ENCODE measurements at places on chromosomes 5 and 9.

GRCh38 chr5:54740141-54740540, 222.6 kb downstream of the SNX18 start:
- DNase-seq, result no peak

DNA sequence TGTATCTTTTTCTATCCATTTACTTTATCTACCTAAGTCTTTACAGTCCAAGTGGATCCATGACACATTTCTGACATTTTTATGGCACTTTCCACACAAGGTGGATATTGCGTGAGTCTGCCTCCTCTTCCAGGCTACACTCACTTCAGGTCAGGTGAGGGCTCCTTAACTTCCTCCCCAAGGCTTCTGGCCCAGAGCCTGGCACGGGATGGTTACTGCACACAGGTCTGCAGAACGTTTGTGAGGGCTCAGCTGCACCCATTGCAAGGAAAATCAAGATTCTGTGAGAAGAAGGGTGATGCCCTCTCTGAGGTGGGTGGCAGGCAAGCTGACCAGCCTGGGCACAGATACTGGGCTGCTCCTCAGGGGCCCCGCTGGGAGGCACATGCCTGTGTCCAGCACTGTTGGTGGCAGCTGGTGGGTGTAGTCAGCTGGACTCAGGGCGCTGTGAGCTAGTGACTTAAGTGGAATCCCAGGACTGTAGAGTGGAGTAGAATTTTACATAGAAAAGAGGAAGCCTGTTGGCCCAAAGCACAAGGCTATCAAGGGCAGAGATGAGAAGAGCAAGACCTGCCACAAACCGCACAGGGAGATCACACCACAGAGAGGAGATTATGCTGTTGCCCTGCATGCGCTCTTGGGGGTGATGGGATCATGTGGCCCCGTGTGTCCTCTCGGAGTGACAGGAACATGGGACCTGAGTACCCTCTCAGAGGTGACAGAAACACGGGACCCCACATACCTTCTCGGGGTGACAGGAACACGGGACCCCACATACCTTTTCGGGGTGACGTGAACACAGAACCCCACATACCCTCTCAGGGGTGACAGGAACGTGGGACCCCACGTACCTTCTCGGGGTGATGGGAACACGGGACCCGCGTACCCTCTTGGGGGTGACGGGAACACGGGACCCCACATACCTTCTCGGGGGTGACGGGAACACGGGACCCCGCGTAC, 21.3 kb downstream of the AHRR start:
- DNase-seq, result no peak

DNA sequence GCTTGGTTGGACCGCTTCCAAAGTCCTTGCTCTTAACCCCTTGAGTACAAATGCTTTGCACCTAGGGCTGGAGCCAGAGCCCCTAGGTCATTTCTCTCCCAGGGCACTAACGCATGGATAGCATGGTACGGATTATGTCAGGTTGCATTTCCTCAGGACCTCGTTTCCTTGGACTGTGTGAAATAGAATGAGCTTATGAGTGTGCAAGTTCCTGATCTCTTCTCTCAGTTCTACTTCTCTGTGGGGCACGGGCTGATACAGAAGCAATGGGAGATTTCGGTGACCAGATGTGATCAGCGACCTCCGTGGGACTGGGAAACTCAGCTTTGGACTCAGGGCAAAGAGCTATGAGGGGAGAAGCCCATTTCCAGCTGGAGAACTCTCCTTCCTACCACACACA, 14.2 kb downstream of the SPARC start:
- no peak for DNase-seq

- no peak for DNase-seq
Measured at GRCh38 chr9:72424131-72424530, 59.1 kb upstream of the ZFAND5 start.

- no peak for DNase-seq
Measured at GRCh38 chr9:137076636-137077009, 694 bp upstream of the UAP1L1 start.

- DNase-seq, result no peak
Measured at GRCh38 chr5:180095545-180095944, 24.0 kb upstream of the RNF130 start.

DNA sequence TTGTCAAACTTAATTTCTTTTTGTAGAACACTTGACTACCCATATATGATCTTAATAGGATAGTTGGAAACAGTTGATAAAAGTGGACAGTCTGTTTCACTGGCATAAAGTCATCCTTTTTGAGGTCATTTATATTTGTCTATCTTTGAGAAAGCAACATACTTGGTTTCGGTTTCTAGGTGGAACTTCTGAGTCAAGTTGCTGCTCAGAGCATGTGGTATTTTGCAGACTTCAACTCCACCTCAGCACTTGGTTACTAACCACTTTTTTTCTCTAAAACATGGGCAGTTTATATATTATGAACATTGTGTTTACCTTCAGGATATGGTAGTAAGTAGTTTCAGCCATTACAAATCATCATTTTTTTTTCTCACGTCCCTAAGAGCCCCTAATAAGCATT, 1749.0 kb upstream of the C9orf72 start:
- DNase-seq, result no peak

DNA sequence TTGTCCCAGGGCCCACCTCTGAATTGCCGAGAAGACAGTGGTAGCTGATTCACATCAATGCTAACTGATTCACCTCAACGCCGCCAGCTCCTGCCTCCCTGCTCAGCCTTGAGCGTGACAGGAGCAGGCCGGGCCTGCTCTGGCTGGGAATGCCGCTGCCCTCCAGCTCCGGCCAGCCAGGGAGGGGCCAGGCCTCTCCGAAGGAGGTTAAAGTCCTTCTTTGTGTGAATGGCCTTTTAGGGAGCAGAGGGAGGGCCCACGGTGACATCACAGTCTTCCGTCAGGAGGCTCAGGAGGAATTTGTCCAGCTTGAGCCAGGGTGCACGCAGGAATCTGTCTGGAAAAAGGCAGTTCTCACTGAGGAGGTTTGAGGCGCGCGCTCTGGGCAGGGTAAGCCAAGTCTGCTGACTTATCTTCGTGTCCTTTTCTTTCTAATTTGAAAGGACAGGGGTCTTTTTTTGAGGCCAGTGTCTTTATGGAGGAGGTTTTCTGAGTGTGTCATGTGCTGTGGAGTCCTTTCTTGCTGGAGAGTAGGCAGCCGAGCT, 82.7 kb downstream of the C9orf152 start:
- DNase-seq, result no peak

DNA sequence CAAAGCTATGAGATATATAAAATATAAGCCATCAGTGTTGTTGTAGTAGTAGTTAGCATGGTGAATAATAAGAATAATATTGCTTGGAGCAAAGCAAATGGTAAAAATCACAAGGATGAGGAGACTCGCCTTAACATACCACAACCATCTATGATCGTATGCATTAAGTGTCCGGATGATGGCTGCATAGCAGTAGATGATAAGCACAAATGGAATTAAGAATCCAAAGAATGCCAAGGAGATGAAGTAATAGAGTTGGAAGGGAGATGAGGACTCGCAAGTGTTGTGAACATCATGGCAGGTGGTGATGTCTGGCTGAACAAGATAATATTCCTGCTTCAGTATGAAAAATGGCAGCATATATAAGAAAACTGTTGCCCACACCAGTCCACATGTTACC, 5.5 kb downstream of the F2RL2 start:
- no peak for DNase-seq

DNA sequence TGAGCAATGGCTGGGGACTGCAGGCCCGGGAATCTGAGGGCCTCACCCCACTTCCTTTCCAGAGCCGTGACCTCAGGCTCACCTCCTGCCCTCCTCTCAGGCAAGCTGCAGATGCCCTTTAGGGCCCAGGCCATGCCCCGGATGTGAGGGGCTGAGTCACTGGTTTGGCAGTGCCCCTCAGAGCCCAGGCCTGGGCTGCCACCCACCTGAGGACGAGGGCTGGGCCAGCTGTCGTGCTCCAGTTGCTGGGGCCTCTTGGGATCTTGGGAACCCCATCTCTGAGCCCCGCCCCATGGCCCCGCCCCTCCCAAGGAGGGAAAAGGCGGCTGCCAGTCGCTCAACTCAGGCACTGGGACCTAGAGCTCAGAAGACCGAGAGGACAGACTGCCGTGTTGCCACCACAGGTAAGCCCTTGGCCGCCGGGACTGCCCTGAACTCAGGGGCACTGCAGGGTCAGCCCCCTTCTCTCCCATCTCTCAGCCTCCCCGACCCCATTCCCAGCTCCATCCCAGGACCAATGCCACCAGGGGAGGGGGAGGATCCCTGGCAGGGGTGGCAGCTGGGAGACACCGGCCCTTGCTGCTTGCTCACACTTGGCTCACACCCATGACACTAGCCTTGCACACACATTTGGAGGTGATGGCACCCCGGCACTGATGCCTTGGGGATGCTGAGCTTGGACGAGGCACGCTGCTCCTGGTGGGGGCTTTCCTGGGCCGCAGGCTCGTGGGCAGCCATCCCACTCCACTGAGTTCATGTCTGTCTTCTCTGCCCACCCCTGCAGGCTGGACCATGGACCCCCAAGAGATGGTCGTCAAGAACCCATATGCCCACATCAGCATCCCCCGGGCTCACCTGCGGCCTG, at the start of gene CYSRT1:
Gene CYSRT1 (plus strand): TSS at position 345 of the 865 bp plus-strand sequence. CDS start 448 bp downstream, at position 793.
- no peak for DNase-seq

Measured in stimulated activated CD4-positive, alpha-beta T cell treated with anti-CD3 and anti-CD28 coated beads, TNF-alpha, amount 100 ng/mL, for 48 hours (primary cell).